Stimulated activated CD8-positive, alpha-beta memory T cell treated with anti-CD3 and anti-CD28 coated beads, Interleukin-7, amount 100 ng/mL, for 1 hour (primary cell): ENCODE measurements at places on chromosomes 7 and 10.

- DNase-seq: no peak
Measured at GRCh38 chr10:16505161-16505560, 16.5 kb downstream of the C1QL3 start.

GRCh38 chr7:130112093-130112492, 41.8 kb downstream of the KLHDC10 start:
- no peak for DNase-seq

- no peak for DNase-seq
Measured at GRCh38 chr10:316390-316789, 181.1 kb downstream of the ZMYND11 start.

GRCh38 chr7:97819161-97819560, 53.0 kb downstream of the ASNS start:
- DNase-seq: no peak

- DNase-seq: no peak
Measured at GRCh38 chr7:151514461-151515275, 5.0 kb downstream of the RHEB start.

DNA sequence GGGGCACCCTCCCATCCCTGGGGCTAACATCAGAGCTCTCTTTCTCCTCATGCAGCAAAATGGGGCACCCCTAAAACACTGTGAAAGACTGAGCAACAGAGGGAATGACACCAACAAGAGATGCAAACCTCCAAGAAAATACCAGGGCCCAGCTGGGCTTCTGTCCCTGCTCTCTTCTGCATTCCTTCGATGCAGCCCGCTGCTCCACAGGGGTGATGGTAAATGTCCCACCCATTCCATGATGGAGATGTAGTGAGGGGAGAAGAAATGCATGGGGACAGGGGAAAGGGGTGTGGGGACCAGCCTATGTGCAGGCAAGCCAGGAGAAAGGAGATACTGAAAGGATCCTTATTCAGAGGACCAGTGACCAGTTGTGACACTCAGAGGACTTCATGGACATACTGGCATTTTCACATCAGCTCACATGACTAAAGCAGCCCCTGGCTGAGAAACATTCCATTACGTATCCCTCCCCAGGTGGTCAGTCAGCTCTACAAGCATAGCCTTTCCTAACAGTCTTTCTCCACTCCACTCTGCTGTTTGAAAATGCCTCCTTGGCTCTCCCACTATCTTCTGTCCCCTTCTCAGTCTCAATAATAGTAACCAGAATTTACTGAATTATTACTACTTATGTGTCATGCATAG, 13.3 kb downstream of the SORBS1 start:
- DNase-seq: no peak

DNA sequence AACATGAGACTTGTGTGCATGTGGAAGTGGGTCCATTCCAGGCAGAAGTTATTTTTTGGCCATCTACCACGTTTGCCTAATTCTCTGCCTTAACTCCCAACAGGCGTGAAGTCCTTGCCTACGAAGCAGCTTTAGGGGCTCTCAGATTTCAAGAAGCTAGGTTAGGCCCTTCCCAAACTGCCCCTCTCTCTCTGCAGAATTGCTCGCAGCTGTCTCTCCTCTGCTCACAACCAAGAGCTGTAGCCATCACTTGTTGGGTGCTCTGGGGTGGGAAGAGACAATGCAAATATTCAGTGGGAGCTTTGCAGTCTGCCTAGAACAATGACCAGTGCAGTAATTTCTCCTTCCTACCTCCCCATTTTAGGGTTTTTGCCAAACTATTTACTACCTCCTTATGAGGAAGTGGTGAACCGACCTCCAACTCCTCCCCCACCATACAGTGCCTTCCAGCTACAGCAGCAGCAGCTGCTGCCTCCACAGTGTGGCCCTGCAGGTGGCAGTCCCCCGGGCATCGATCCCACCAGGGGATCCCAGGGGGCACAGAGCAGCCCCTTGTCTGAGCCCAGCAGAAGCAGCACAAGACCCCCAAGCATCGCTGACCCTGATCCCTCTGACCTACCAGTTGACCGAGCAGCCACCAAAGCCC, 24.9 kb downstream of the CYP17A1 start:
- DNase-seq: no peak

DNA sequence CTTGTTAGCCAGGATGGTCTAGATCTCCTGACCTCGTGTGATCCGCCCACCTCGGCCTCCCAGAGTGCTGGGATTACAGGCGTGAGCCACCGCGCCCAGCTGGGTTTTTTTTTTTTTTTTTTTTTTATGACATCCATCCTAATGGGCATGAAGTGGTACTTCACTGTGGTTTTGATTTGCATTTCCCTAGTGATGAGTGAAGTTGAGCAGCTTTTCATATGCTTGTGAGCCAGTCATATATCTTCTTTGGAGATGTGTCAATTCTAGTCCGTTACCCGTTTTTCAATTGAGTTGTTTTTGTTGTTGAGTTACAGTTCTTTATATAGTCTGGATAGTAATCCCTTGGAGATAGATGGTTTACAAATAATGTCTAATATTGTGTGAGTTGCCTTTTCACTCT, 127.7 kb downstream of the SMURF1 start:
- DNase-seq: no peak

- no peak for DNase-seq
Measured at GRCh38 chr10:94403380-94404213, 1.3 kb downstream of the TBC1D12 start.

DNA sequence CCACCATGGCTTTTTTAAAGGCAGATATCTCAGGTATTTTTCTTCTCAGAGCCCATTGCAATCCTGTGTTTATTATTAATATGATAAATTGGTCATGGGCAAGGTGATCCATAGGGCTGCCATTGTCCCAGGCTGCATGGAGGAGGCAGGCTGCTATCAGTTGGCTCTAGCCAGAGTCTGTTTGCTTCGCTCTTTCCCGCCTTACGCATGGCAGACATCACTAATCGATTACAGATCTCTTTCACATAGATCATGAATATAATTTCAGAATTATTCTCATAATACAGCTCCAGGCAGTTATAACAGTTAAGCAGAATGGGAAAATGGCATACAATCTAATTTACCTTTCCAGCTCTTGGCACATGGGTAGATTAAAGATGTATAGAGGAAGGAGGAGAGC, 30.4 kb upstream of the HABP2 start:
- no peak for DNase-seq
